ENCODE measurements at places on chromosomes 5 and 9.

GRCh38 chr5:113233606-113234005 lies 201.2 kb downstream of the TSSK1B start:
- DNase-seq, result no peak

DNA sequence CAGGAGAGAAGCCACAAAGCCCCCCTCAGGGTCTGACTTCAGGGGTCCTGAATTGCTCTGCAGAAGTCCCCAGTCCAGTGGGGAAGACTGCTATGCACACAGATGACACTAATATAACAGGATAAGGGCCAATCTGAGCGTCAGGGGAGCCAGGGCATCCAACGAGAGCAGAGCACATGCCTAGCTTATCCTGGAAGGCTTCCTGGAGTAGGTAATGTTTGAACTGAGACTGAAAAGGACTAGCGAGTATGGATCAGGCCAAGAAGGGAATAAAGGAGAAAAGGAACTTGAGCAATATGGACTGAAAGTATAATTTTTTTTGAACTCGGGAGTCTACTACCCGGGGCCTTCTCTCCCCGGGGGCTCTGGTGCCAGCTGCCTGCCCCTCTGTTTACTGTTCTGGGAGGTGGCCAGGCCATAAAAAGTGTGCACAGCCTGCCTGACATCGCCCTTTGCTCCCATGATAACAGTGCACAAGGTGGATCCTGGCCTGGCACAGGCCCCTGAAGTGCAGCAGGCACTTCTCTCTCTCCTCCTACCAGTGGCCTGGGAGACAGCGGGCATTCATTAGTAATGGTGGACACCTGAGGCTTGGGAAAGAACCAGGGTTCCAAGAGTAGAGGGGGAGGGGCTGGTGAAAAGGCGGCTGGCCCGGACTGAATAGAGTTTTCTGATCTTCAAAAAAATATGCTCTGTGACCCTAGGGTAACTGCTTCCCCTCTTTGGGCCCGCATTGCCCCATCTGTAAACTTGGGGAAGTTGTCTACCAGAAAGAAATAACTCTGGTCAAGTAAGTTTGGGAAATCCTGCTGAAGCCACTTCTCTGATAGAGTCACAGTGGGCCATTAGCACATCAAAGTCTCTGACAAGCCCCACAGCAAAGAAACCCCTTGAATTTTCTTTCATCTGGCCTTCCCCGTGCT lies 4.6 kb upstream of the SLC6A7 start:
- no peak for DNase-seq

GRCh38 chr9:81999806-82000205 lies 11.2 kb downstream of the SPATA31D1 start:
- DNase-seq, result peak; percentile 8

DNA sequence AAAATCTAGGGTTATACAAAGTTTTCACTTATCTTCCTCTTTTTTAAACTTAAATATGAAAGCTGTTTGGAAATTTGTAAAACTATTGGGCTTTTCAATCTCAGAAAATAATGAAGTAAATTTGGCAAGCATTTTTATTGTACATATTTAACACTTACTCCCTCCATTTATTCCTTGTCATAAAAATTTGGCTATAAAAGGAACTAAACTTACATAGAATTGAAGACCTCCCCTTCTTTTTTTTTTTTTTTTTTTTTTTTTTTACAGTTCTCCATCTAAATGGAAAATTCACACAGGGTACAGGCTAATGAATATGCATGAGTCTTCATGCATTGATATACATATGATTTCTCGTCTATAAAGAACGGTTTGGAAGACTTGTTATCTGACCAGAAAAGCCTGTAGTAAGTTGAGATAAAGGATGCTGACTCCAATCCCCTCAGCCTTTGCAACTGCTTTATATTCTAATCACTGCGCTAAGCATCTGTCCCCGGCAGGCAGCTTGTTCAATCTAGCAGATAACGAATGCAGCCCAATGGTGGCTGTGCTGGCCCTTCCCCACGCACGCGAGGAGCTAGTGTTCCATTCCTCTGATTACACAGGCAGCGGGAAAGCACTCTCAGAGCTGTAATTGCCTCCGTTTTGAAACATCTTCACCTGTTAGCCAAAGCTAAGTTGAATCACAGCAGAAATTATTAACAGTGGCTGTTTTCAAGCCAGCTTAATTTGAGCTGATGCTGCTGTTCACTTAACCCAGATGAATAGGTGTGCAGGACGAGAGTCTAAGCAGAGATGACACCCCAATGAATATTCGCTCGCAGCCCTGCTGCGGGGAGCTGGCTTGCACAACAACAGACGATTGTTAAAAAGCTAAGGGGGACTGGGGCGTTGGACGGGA lies 453.8 kb upstream of the ZNF608 start:
- peak; percentile 12 for DNase-seq

- no peak for DNase-seq
Measured at GRCh38 chr5:174300941-174301761, 255.6 kb downstream of the NSG2 start.

GRCh38 chr5:172009536-172010270 lies 3.3 kb upstream of the FBXW11 start:
- DNase-seq, result peak; percentile 46

DNA sequence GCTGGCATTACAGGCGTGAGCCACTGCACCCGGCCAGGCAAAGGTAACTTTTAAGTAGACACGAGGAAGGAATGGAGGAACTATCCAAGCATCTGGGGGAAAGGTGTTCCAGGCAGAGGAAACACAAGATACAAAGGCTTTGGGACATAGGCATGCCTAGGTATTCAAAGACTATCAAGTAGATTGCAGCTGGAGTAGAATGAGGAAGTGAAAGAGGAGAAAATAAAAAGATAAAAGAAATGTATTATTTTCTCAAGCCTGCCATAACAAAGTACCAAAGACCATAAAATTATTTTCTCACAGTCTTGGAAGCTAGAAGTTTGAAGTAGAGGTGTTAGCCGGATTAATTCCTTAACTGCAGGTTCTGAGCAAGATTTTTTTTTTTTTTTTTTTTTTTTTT lies 39.9 kb upstream of the GRIN3A start:
- DNase-seq, result no peak

- DNase-seq, result no peak
Measured at GRCh38 chr9:133843751-133844397, 105.7 kb upstream of the SARDH start.

GRCh38 chr9:95736370-95736769 lies 139.1 kb upstream of the ERCC6L2 start:
- peak; percentile 36 for DNase-seq

- peak; percentile 12 for DNase-seq
Measured at GRCh38 chr5:65108786-65109743, 340.3 kb downstream of the CWC27 start.

DNA sequence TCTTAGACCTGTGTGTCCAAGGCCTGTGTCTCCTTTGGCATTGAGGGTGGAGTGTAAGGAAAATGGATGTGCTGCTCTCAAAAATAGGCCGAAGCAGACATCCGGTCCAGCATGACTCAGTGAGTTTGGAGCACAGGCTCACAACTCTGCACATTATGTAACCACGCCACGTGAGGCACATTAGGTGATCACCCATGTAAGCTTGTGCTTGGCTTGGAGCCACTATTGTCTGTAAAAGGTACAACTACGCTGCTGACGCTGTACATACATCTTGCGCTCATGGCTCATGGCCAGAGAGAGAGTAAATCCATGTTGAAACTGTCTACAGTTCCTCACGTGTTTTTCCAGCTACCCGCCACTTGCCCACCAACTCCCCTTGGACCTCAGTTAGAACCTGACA lies 177.5 kb downstream of the PDE4D start:
- peak; percentile 31 for DNase-seq

- DNase-seq, result peak; percentile 23
Measured at GRCh38 chr5:125491986-125492492, 745.6 kb upstream of the ZNF608 start.

- DNase-seq, result peak; percentile 51
Measured at GRCh38 chr9:119289740-119290433, 79.3 kb downstream of the BRINP1 start.

DNA sequence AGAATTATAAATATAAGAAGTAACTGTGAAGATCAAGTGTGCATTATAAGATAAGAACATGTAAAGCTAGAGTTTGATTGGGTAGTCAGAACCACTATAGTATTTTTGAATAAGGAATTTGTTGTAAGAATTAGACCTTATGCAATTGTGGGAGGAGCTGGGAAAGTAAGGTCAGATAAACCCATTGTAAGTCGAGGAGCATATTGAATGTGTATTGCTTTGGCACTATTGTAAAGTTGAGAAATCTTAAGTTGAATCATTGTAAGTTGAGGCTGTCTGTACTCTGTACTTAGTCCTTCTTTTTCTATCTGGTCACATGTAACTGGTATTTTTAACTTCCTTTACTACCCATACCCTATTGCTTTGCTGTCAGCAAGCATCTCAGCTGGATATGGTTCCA lies 158.7 kb downstream of the CCDC171 start:
- peak; percentile 40 for DNase-seq

DNA sequence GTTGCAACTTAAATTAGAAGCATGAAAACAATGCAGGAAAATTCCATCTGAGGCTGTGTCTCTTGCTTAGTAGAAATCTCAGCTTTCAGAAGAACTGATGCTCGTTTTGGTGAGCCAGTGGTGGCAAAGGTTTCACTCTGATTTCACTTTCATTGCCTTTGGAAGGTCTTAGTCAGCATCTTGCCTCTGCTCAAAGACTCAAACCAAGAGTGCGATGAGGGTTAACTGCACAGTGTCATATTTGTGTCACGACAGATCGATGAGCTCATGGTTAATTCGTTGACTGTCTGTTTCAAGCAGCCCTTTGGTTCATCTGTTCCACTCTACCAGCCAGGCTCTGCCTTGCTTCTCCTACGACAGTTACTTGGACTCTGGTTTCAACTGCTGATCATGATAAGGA lies 331.3 kb upstream of the KIF2A start:
- no peak for DNase-seq

GRCh38 chr9:74643303-74643923 lies 146.3 kb downstream of the RORB start:
- no peak for DNase-seq

GRCh38 chr5:74556631-74557595 lies 83.6 kb downstream of the ENC1 start:
- DNase-seq, result peak; percentile 37

DNA sequence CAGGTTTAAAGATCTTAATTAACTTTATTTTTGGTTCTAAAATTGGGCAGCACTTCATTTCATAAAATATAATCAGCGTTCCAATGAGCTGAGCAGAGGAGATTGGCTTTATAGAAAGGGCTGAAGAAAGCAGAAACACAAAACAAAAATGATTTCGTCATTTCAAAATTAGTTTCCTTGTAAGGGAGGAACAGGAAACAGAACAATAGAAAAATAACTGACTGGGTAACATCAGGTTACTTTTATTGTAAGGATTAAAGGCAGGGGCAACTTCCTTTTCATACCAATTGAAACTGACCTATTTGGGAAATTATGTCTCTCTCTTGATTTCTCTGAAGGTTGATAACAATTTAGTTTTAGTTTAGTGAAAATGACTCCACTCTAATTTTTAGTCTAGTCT lies 157.1 kb downstream of the ATP10B start:
- no peak for DNase-seq

- no peak for DNase-seq
Measured at GRCh38 chr5:127649018-127649439, at the start of gene CTXN3. Gene CTXN3, plus strand, starts transcription at chr5:127649082. Its CDS starts 8,440 bp downstream, at chr5:127657522.

DNA sequence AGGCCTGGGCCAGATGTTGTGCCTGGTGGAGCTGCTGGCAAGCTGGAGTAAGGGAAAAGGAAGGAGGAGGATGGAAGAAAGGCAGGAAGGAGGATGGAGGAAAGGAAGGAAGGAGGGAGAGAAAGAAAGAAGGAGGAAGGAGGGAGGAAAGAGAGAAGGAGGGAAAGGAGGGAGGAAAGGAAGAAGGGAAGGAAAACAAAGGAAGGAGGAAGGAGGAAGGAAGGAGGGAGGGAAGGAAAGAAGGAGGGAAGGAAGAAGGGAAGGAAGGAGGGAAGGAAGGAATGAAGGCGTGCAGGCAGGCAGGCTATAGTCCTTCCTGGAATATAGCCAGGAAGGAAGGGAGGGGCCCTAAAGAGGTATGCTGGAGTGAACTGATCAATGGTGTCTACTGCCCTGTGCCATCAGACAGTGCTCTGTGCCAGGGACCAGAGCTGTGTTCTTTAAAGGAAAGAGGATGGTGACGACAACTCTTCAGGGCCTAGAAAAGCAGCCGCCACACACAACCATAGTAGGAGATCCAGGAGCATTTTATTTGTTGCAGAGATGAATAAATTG lies 61.4 kb upstream of the UBTD2 start:
- DNase-seq, result no peak

DNA sequence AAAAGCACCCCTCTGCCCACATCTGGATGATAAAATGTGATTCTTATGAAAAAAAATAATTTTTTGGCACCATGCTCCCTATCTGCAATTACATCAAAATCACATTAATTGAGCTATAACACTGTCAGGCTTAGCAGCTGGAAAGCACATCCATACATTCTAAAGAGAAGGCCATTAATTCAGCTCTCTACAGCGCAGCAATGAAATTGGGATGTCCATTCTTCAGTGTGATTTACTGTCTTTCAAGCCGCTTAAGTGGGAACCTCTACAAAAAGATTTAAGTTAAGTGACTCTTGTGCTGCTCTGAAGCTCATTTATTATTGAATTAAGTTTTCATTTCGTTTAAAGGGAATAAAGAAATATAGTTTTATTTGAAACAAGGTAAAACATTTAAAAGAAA lies 171.3 kb downstream of the EBF1 start:
- DNase-seq, result no peak

DNA sequence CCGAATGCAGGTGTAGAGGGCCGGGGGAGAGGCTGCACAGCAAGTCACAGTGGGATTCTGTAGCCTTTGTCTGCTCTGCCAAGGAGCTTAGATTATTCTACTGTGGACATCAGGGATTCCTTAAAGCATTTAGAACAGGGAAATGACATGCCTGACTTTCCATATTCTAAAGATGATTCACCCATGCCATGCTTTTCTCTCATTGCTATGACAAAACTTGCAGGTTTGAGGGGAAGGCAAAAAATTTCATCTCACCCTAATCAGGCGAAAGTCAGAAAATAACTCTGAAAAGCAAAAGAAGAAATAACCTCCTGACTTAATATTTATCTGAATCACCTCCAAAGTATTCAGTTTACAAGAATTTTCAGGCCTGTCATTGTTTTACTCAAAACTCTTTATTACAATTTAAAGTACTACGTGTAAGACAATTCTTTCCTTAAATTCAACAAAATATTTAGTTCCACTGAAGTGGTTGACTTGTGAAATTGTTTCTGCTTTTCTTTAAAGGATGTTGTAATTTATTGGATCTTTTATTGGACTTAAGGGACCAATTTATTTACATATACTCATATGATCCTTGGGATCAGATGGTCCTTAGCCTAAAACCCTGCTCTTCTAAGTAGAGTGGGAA lies 30.0 kb upstream of the GAS1 start:
- DNase-seq, result peak; percentile 55

GRCh38 chr9:105694848-105695581 lies 674 bp downstream of the TMEM38B start:
- peak; percentile 45 for DNase-seq

- no peak for DNase-seq
Measured at GRCh38 chr9:71984831-71985281, 73.4 kb downstream of the C9orf85 start.

- DNase-seq, result no peak
Measured at GRCh38 chr5:145633474-145633873, 201.7 kb downstream of the PRELID2 start.
